Uterus (tissue), 4 donors: ENCODE measurements at places on chromosomes 3 and 15. TPM values are rescaled to one million over a fixed set of nuclear protein-coding genes. Genes with fewer than 3 reads are reported as not detected.

DNA sequence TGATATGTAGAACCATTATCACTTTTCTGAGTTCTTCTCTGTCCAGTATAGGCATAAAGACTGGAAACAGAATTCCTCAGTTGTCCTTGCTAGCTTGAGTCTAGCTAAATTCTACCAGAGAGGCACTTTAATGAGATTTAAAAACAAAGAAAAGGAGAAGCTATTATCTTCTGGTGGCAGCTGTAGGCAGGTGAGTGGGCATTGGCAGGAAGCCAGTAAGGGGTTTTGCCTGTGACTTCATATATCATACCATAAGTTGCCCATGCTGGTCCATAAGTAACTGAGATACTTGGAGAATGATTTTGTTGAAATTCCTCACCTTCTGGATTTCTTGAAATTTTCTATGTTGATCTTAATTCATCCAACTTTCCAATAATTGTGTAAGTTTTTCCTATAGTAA, 402.3 kb upstream of the TGFBR2 start:
- DNase-seq, result no peak

Gene C3orf20
- 0.07 TPM for total RNA-seq

DNA sequence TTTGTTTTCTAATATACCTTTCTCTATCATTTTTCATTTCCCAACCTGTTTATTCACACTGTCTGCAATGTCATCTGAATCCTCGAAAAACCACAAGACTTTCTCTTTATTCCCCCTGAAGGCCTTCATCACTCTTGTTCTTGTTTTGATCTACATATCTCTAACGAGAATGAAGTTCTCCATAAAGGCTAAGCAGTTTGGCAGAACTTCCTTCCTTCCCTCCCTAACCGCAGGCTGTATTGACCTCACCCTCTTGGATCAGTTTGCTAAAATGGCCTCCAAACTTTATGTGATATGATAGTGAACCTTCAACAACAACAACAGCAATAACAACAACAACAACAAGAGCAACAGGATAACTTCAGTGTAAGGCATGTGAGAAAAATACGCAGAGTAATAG, 392.8 kb downstream of the TIGIT start:
- no peak for DNase-seq

DNA sequence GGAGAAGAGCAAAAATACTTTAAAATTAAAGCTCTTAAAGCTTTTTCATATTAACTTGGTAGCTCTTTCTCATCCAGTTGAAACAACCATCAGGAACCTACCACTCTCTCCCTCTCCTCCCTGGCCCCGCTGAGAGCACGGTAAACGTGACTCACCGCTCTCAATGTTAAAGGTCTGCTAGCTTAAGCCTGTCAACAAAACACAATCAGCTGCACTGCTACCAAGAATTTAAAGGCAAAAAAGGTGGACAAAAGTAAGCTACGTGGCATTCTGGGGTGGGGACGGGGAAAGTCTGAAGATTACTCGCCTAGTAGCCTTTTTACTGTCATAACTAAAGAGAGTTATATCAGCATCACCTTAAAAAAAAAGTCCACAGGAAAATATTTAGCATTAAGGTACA, 8.4 kb upstream of the GP5 start:
- no peak for DNase-seq

Gene SMAD6
- total RNA-seq, result 9.4 TPM

GRCh38 chr3:61030469-61031035, 220.7 kb downstream of the FHIT start:
- DNase-seq, result no peak

- DNase-seq, result no peak
Observed at GRCh38 chr3:114307832-114308231, 14.0 kb downstream of the TIGIT start.
